Ecto neural progenitor cell (in vitro differentiated cells): ENCODE measurements at places on chromosomes 2 and 18.

- DNase-seq, result no peak
Observed at GRCh38 chr2:201432038-201432620, 19.1 kb downstream of the TRAK2 start.

- DNase-seq, result peak; percentile 42
Observed at GRCh38 chr2:231399046-231399852, 3.7 kb downstream of the B3GNT7 start.

GRCh38 chr18:22609642-22610041 is 191.9 kb upstream of the CTAGE1 start:
- no peak for DNase-seq

- DNase-seq, result no peak
Observed at GRCh38 chr2:136242687-136243277, 124.8 kb upstream of the CXCR4 start.

DNA sequence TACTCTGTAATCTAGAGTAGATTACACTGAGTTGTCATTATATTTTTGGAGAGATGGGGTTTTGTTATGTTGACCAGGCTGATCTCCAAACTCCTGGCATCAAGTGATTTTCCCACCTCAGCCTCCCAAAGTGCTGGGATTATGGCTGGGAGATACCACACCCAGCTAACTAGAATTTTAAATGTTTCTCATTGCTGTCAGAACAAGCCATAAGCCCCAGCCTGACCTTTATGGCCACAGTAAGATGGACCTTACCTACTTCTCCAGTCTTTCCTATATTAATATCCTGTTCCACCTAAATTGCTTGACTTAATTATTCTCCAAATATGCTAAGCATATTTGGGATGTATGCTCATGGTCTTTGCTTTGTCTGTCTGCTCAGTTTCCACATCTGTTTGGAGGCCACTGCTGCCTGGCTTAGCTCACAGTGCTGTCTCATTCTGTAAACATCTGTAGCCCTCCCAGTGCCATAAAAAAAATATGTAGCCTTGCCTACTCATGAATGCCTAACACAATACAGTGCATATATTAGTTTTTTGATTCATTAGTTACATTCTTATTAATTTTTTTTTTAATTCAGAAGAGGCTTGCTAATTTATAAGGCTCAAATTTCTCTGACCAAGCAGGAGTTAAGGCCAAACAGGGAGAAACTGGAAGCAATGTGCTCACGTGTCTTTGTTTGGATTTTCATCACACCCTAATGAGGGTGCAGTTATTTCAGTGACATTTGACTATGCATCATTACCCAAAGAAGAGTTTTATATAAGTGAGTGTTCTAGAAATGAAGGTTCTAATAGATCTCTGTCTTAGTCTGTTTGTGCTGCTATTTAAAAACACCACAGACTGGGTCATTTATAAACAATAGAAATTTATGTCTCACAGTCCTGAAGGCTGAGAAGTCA is 45.3 kb upstream of the PSME4 start:
- no peak for DNase-seq

DNA sequence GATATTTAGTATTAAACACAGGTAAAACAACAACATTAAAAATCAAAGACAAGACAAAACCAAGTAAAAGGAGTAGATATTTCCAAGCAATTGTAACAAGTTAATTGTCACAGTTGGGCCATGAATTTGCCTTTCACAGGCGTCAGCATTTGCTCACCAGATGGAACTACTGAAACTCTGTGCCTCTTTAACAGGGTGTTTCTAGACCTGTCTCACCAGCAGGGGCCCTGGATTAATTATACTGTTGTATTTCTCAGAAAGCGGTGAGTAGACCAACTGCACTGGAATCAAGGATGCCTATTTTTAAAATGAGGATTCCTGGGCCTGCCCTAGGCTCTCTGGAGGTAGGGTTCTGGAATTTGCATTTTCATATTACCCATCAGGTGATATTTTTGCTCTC is 92.6 kb downstream of the UPP2 start:
- no peak for DNase-seq

DNA sequence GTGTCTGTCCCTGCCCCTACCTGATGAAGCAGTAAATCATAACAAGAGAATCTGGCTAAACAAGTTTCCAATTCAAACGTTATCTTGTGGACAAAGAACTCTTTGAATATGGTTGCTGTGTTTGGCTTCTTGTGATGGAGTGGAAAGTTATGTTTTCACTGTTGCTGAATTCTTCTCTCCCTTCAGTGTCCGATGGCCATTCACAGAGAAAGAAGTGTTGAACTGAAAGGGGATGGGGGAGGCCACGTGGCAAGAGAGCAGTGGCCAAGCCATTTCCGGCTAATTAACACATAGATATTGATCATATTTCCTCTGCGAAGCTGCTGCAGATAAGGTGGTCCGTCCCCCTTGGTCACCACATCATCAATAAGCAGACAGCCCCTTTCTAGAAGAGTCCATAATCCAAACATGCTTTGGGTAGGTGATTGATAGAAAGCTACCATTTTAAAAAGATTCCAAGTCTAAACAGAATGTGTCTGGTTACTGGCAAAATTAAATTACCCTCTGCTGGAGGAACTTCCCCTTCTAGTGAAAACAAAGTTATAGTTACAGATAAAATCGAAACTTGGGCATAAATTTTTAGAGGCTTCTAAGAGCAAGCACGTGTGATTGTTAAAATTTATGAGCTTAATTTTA is 36.9 kb upstream of the FZD7 start:
- no peak for DNase-seq
